Fibroblast of pulmonary artery (primary cell): ENCODE measurements at places on chromosomes 16 and 17.
A peak's percentile ranks its signal among the peaks of the same experiment; 100 is the strongest.

- DNase-seq, result peak; percentile 18
These were observed 38.0 kb downstream of the AXIN2 start for GRCh38 chr17:65523411-65523810.

DNA sequence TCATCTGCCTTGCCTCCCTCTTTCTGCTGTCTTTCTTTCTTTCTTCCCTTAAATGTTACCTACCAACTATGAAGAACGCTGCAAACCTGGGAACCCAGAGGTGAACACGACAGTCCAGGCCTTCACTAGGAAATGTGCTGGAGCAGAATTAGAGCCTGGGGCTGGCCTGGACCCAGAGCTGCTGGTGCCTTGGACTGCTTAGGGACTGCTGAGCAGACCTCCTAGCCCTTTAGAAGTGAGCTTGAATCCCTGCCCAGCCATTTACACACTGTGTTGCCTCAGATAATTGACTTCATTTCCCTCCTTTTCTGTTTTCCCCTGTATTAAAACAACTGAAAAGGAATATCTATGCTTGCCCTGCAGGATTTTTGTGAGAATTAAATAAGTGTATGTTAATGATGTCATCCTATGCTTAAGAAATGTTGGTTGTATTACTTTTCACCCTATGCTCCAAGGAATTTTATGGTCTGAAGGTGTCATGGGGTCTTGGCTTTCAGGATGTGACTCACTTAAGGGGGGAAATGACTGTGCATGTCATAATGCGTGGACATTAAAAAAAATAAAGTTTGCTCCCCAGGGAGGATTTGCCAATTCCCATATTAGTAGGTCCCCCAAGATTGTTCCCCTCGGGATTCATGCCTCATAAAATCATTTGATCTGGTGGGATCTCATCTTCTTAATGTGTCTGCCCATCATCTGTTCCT lies 11.5 kb downstream of the CDH13 start:
- peak; percentile 91 for DNase-seq

GRCh38 chr16:3035972-3036725 lies 595 bp downstream of the BICDL2 start:
- DNase-seq, result no peak

DNA sequence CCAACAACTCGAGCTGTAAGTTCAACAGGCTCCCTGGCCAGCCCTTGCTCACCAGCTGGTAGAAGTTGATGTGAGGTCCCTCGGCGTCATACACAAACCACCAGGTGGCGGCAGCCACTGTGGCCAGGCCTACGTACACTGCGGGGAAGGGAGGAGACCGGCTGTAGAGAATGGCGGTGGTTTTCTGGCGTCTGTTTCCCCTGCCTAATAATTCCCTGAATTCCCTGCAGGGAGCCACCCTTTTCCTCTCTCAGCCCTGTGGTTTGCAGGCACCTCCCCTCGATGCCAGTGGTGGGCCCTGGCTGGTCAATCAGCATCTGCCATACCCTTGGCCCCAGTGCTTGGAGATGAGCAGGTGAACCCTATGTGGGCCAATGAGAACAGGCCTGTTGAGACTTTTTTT lies 18.9 kb upstream of the P2RX1 start:
- DNase-seq, result peak; percentile 86

DNA sequence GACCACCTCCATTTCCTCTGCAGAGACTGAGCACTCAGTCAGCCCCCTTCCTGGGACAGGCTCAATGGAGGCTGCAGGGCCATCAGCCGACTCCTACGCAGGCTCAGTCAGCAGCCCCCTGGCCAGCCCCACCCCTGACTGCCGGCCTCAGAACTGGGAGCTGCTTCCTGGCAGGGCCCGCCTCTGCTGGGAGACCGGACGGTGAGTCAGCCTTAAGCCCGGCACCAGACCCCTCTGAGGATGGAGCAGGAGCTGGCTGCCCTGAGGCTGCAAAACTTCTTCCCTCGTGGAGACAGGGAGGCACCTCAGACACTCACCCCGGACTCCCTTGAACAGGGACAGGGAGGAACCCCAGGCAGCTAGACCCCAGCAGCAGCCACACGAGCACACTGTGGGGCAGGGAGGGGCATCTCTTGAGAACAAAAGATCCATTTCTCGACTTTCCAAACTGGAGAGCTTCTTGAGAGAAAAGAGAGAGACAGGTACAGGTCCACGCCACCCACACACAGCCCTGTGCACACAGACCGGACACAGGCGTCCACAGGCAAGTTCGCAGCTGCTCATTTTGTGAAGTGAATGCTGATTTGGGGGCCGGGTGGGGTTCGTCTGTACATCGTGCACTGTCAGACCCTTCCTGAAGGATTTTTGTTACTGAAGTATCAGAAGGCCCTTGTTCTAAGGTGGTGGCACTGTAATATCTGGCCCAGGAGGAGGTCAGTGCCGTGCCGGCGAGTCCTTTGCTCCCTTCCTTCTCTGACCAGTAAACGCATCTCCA lies 1.3 kb upstream of the TUBB3 start:
- peak; percentile 93 for DNase-seq

DNA sequence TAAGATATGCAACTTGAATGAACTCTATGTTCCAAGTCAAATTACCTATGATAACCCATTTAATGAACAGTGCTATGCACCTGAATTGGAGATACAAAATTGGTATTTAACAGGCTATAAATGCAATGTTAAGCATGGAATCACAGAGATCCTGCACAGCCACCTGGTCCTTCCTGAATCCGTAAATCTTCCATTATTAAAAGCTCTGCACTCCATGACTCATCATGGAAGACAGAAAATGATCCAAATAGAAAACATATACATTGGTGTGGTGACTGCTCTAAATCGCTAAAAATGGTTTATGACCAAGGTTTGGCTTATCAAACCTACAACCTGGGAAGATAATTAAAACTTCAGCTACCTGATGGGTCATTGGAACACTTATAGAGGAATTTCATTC lies 45.3 kb downstream of the GLG1 start:
- no peak for DNase-seq

- no peak for DNase-seq
These were observed 41.1 kb downstream of the TSC2 start for GRCh38 chr16:2088759-2089358.

DNA sequence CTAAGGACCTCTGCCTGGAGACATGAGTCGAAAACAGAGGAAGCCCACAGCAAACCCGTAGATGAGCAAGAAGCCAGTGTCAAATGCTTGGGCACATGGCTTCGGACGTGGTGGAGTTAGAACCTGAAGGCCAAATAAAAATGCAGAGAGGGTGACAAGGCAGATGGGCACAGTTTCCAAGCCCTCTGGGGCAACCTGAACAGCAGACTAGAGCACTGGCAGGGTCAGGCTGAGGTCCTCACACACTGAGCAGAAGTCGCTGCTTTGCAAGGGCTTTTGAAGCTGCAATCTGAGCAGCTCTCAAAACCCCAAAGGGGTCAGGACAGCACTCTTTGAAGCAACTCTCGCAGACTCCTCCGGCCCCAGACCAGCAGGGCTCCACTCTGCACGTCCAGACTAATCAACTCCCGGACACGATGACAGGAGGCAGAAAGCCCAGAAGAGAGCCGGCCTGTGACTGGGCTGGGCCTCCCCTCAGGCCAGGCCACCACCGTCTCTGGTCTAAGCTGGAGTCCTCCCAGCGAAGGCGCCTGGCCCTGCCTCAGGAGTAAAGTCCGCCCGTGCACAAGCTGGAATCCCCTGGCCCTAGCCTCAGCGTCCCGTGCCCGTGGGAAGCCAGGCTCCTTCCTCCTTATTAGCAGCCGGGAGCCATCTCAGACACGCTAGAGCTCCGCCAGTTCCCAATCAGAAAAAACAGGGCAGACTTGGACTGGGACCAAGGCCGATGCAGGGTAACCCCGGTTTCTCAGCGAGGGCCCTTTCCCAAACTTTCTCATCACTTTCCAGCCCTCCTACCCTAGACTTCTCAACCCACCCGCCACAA lies 924 bp downstream of the SMARCD2 start:
- peak; percentile 52 for DNase-seq

GRCh38 chr17:49977463-49978389 lies 8.7 kb downstream of the DLX4 start:
- DNase-seq, result no peak

DNA sequence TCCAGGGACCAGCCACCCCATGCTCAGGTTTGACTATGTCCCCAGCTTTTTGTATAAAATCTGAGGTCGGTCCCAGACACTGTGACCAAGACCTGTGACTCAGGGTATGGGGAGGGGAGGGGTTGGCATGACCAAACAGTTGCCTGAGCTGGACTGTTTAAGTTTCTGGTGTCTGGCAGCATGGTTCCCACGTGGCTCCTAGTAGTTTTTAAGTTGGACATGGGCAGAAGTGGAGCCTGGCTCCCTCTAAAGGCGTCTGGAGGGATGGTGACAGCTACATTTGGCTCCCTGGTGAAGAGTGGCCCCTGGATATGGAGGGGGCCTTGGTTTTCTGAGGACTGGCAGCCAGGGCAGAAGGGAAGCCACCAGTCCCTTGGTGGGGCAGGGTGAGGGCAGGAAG lies 7.9 kb downstream of the SMCR8 start:
- DNase-seq, result no peak

DNA sequence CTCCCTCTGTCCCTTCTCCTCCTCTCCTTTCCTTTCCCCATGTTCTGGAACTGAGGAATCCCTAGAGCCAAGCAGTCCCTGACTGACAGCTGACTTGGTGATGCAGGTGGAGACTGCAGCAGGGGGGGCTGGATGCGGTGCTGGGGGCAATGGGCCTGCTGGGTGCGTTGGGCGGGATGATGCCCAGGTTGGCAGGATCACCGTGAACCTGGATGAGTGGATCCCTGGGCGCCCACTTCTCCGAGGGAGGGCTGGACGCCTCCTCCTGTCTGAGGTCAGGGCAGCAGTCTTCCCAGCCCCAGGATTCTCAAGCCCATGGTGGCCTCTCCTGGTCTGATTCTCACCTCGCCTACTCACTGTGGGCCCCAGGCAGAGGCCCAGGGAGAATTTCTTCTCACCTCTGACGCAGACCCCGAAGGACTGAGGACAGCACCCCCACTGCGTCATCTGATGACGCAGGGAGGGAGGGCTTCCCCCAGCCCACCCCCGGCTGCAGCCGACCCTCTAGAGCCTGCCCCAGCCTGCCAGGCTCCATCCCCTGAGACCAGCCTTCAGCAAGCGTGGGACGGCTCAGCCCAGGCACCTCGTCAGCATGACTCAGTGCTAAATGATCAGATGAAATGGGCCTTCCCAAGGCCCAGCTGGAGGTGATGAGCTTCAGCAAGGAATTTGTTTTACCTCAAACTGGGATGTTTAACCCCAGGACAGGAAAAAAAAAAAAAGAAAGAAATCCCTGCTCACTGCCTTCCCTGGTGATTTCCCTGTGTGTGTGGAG lies 188.0 kb upstream of the TNRC6C start:
- peak; percentile 68 for DNase-seq

DNA sequence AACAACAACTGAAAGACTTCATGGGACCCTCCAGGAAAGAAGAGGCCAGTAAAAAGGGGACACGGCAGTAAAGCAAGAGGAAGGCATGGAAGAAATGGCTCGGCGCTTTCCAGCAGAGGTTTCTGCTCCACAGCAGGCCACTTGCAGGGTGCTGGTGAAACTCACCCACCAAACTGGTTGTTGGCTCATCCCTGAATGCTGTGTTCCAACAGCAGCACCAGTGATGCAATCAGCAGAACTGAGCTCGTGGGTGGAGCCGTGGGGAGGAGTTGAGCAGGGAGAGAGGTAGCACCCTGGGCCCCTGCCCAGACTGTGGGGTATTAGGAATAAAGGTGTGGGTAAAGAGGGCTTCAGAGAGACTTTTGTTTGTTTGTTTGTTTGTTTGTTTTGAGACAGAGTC lies 62.8 kb upstream of the ADCY9 start:
- peak; percentile 62 for DNase-seq

DNA sequence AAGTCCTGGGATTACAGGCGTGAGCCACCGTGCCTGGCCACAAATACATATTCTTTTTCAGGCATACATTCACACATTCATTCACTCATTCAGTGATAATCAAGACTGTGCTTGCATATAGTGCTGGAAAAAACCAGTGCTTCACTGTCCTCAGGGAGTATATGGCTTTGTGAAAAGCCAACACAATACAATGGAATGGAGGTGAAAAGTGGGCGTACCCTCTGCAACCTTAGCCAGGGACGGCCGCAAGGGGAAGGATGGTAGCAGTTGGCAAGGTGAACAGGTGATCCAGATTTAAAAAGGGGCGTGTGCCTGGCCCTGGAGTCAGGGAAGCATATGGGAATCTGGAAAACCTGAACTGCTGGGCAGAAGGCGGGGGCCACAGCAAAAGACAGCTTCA lies 18.1 kb upstream of the GAN start:
- DNase-seq, result no peak

- DNase-seq, result peak; percentile 68
These were observed 45.8 kb upstream of the GAS7 start for GRCh38 chr17:10243883-10244844.

- DNase-seq, result no peak
These were observed 919 bp downstream of the N4BP1 start for GRCh38 chr16:48608871-48609651.

DNA sequence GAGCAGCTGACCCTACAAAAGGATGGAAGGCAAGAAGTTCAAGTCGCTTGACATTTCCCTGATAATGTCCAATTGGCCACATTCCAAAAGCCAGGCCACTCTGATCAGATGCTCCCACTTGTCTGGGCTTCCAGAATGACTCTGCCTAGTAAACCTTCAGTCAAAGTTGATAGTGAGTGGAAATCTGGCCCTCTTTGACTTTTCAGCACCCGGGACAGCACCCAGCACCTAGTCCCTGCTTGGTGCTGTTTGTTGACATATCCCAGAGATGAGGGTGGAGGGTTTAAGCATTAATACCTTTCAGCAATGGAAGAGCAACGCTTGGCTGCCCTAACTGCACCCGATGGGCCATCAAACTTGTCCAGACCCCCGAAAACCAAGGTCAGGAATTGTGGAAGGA lies 131.3 kb downstream of the AIPL1 start:
- DNase-seq, result peak; percentile 26

DNA sequence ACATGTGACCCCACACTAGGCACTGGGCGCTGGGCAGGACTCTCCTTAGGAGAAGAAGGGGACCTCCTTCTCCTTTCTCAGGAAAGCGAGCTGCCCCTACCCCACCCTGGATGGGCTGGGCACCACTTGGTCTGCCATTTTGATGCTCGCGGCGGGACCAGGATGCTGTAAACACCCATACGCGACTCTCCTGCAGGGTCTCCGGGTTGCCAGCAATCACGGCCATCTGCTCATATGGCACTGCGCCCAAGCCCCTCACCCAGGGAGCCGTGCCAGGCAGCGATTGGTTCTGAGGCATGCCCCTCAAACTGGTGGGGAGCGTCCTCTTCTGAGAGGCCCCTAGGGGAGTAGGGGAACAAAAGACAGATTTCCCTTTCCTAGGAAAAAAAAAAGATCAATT lies 99.0 kb downstream of the C16orf78 start:
- DNase-seq, result no peak

GRCh38 chr16:85699628-85700027 lies 10.9 kb upstream of the GINS2 start:
- peak; percentile 37 for DNase-seq

GRCh38 chr17:82668024-82668630 lies 19.9 kb upstream of the WDR45B start:
- DNase-seq, result no peak
